ENCODE measurements at places on chromosomes 3 and 15.
A peak's percentile ranks its signal among the peaks of the same experiment; 100 is the strongest.

- DNase-seq = no peak
Observed at GRCh38 chr15:96088650-96089049, 241.8 kb upstream of the NR2F2 start.

- DNase-seq = no peak
Observed at GRCh38 chr3:112486811-112487505, 12.3 kb downstream of the BTLA start.

DNA sequence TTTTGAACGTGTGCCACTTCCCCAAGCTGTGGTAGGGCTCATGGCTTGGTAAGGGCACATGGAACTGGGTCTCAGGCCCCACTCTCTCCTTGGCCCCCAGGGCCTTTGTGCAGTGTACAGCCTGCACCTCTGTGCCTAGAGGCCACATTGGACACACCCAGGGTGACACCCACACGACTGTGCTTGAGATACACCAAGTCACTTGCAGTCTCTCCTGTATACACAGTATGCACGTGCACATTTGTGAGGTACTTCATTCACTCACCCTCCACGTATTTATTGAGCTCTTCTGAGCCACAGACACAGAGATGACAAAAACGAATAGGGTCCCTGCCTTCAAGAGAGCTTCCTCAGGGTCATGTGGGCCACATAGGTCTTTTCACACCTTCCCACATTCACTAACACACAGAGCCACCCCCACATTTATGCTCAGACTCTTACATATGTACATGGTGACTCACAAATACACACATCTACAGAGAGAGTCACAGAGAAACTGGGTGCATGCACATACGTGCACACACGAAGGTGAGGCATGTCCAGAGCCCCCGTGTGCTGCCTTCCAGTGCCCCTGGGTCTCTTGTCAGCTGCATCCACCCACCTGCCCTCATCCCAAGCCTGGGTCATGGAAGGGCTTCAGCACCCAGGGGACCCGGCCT, 9.8 kb upstream of the TMEM115 start:
- peak; percentile 55 for DNase-seq

DNA sequence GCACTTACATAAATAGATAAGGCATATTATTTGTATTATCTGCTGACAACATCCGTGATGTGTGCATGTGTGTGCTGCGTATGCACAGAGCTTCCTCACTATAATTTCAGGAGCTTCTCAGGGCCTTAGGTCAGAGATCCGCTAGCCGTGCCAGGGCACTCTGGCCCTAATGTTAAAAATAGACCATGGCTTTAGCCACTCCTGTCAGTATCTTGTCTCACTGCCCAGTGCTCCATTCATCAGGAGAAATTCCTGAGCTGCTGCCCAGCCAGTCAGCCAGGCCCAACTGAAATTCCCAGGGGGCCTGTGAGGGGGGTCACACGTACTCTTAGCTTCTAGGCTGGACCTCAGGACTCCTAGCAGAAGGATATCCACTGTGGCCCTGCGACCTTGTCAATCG, 70.0 kb upstream of the ABHD2 start:
- no peak for DNase-seq

DNA sequence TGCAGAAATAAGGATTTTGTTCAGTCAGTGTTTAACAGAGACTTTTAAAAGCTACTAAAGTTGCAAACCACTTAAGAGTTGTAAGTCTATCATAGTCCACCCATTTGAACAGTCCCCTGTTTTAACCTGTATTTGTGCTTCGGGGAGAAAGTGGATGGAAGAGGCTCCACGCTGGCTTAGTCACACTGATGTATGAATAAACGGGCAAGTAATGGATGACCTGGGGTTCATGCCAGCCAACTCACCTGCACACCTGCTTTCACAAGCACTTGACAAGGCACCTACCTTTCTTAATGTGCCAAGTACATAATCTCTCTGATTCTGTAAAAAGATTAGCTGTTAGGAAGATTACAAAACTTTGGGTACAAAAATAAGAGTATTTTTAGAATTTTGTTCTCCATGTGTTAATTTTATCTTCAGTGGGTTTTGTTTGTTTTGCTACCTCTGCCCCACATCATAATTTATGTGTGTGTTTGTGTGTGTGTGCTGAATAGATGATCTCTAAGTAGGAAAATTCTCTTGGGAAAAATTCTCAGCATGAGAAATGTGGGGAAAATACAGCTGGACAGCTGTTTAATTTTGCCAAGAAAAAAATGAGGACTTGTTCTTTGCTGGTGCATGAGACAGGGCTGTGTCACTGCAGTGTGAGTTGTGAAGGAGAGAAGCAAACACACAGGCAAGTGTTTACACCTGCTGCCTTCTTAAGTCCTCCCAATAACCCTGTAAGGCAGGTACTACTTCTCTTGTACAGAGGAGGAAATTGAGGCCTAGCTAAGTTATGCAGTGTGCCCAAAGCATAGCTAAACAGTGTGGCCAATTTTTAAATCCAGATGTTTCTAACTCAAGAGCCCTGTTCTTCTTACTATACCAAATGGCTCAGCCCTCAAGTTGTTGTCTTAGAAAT, 181.2 kb upstream of the IL12A start:
- no peak for DNase-seq

DNA sequence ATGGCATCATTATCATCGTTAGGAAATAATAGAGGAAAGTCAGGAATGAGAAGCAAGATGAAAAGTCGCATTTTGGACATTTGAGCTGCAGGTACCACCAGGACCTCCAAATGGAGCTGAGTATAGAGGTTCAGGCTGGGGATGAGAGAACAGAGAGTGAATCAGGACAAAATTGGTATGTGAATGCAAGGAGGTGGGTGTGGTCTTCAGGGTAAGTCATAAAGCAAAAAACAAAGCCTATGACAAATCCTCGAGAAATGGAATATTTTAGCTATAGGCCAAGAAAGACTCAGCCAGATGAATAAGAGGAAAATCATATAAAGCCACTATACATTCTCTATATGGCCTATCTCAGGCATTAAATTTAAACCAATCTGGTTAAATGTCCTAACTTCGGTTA, 841.3 kb downstream of the ROBO1 start:
- no peak for DNase-seq

DNA sequence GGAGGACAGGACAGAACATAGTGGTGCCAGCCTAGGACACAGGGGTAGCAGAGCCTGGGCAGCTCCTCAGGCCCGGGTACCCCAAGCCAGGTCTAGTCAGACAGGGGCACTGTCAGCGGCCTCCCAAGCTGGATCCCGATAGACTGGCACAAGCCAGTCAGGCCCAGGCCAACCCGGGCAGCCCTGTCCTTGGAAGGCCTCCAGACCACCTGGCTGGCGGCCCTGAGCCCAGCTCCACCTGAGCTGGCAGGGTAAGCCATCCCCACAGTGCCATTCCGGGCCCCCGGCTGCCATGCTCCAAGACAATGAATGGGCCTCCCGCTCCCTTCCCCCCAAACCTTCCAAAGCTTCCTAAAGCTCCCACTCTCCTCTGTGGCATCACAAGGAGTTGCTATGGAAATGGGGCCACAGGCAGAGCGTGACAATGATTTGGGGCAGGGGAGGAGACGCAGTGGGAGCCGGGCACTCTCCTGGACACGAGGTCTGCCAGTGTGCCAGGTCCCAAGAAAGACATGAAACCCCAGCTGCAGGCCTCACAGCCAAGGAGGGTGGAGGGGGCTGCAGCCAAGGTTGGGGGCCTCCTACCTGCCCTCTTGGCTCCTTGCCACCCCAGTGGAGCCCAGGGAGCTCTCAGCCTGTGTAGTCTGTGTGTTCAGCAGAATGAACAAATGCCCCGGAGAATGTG, 165.6 kb upstream of the LINGO1 start:
- no peak for DNase-seq

- DNase-seq = no peak
Observed at GRCh38 chr15:99138491-99138982, 33.7 kb downstream of the SYNM start.

DNA sequence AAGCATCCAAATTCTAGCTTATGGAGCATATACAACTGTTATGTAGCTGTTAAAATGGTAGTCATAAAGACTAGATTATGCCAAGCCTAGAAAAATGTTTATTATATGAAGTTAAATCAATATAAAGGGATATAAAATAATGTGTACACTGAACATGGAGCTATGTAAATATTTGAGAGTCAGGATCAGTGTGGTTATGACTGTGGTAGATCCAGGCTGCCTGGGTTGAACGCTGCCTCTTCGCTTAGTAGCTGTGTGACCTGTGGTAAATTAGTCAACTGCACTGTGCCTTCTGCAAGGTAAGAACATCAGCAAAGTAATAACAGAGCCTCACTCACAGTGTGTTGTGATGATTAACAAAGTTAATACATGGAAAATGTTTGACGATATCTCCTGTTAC, 212.2 kb downstream of the RBMS3 start:
- DNase-seq = no peak

GRCh38 chr15:69590932-69591524, 138.4 kb downstream of the RPLP1 start:
- no peak for DNase-seq

DNA sequence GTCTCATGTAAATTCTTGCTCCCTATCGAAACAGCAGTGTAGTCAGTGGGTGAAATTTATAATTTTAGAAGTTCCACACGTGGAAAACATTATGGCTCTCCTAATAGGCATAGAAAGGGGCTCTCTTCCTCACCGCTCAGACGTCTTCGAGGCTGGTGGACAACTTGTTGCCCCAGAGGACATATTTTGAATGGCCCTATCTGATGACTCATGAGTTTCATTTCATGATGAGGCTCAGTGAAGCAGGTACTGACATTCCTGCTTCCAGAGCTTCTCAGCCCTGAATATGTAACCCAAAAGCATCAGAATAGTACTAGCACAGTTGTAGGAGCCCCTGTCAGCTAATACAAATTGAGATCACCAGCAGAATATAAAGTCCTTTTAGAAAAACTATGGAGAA, 117.9 kb downstream of the HERC1 start:
- DNase-seq = no peak

- peak; percentile 84 for DNase-seq
Observed at GRCh38 chr15:88476635-88477060, 9.1 kb downstream of the MRPS11 start.

GRCh38 chr3:190051641-190052040, 69.1 kb downstream of the P3H2 start:
- DNase-seq = no peak

- no peak for DNase-seq
Observed at GRCh38 chr3:14824646-14825045, 5.9 kb downstream of the FGD5 start.

GRCh38 chr15:101669744-101670143, 17.6 kb upstream of the TM2D3 start:
- DNase-seq = no peak

DNA sequence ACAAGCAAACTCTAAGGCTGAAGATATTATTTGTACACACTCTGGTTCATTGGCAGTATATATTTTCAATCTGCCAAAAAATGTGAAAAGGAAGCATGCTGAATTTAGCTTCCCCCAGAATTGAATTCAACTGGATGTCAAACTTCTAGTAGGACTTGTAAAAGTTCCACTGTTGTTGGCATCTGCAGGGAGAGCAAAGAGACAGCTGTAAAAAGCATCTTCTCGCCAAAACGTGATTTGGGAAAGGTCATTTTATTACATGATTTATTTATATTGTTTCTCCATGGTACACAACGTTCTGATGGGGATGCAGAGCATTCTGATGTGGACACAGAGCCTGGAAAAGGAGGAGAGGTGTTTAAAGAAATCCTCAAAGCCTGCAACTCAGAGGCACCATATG, 196.7 kb upstream of the ADAMTS9 start:
- DNase-seq = no peak

DNA sequence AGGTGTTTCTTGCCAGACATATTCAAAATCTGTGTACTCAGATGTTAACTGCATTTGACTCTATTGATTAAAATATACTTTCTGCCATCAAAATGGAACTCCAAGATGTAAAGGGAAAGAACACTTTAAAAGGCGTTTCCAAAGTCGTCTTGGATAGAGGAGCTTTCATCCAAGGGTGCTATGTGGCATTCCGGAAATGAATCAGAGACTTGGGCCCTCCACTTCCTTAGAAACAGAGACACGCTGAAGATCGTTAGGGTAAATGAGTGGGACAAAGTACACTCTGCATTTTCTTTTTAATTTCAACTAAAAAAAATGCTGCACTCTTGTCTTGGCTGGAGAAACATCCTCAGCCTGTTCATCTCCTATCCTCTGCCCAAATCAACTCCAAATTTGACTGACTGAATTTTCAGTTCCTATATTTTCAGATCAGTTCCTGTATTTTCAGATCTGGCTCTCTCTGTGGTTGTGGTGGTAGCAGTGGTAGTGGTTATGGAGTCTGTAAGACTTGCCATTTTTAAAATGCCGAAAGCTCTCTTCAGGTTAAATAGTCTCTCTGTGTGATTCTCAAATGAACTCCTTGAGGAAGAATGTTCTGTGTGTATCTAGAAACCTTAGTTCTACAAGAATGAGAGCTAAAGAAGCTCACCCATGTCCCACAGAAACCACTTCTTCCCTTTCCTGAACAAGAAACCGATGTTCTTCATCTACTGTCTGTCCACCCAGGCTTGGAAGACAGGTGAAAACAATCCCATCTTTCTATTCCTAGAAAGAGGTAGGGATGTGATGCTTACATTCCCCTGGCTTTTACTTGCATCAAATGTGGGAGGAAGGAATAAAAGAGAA, 156.8 kb upstream of the ICE2 start:
- no peak for DNase-seq

- DNase-seq = no peak
Observed at GRCh38 chr3:25074149-25074548, 353.9 kb upstream of the RARB start.

DNA sequence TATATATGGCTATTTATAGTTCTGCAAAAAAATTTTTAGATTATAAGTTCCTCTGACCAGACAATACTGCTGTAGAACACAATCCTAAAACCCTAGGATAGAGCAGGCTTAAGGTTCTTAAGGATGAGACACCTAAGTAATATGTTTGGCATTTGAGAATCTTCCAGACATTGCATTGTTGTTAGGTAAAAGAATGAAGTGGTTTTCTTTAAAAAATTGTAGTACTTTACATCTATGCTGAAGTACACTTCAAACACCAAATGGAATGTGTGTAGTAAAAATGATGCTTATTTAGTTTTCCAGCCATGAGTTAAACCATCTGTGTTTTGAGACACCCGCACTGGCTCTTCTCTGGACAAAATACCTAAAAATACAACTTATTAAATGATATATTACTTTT, 857.7 kb downstream of the OTOL1 start:
- no peak for DNase-seq

GRCh38 chr3:155488671-155489070, 195.2 kb upstream of the STRIT1 start:
- DNase-seq = no peak

Measured in hematopoietic multipotent progenitor cell treated with erythropoietin and hydrocortisone succinate and interleukin-3 and kit ligand, for 6 days (in vitro differentiated cells).